ENCODE measurements at places on chromosomes 7 and 10. TPM values are rescaled to one million over a fixed set of nuclear protein-coding genes. Genes with fewer than 3 reads are reported as not detected.

Gene SFTPA1
- not detected for total RNA-seq

GRCh38 chr10:14571866-14572507, 202.7 kb downstream of the FAM107B start:
- peak; percentile 65 for DNase-seq

- no peak for DNase-seq
These were observed 82.3 kb downstream of the KMT2E start for GRCh38 chr7:105096306-105096705.

DNA sequence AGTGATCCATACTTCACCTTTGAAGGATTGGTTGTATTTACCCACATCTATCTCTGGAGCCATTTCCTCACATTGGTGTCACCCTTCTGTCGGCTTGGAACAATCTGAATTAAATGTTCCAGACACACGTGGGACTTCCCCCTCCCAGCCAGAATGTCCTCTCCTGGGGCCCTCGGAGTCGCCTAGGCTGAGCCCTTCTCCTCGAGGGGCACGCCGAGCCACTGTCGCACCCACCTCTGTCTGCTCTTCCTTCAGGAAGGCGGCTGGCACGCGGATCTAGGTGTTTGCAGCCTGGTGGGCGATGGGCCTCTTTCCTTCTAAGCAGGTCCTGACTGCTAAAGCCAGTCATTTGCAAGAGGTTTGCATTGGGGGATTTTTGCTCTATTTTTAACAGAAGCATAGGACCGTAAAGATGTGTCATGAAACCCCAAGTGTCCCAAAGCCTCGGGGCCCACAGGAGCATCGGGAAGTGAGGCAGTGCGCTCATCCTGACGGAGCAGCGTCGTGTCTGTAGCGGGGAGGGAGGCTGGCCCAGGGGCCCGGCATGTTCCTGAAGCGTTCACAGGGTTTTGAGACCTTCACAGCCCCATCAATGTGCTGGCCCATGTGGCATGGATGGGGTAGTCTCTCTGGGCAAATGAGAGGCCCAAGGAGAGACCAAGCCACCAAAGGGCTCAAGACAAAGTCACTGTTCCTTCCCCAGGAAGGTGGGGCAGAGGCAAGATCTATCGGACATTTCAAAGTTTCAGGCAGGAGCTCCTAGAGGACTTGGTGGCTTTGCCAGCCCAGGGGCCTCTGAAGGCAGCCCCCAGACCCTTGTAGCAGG, 86.7 kb downstream of the RGS10 start:
- no peak for DNase-seq

Gene NRP1
- total RNA-seq, result 18.1 TPM

Gene DKK1
- 8.6 TPM for total RNA-seq

Gene PTER
- total RNA-seq, result 20.6 TPM

Gene CCZ1
- 109 TPM for total RNA-seq

DNA sequence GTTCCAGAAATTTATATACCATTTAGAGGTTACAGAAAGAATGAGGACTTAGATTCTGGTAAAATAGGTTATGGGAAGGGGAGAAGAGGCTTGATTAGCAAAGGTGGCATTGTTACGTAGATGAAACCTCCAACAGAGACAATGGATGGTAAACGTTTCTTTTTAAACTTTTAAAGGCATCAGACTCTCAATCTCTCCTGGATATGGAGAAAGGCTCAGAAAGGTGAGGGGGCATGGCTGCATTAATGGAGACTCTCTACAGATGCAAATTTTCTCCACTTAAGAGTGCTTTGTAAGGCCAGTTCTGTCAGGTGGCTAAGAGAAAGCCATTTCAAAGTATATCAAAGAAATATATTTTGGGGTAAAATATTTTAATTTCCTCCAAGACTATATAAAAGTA, 240.9 kb upstream of the PTER start:
- no peak for DNase-seq

Gene DMBT1
- not detected for total RNA-seq

DNA sequence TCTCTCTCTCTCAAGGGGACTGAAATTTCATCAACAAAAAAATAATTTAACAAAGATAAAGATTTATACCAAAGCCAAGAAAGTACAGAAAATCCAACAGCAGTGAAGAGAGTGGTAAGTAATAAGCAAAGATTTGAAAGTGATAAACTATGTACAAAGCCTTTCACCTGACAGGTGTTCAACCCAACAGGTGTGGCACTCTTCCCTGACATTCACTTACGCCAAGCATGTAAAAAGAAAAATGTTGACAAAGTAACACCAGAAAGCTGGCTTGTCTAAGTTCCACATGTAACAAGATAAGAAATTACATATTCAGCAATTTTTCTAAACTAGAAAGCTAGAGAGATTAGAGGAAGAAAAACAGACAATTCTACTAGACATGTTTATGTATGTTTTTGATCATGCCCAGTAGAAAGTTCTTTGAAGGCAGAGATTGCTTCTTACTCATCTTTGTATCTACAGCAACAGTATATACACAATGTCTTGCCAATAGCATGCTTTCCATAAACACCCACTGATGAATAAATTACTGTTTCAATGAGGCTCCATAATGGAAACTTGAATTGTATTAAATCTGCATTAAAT, 468.5 kb downstream of the PARD3 start:
- DNase-seq, result no peak

- DNase-seq, result no peak
These were observed 87.4 kb upstream of the ITGB1 start for GRCh38 chr10:33045421-33045820.

DNA sequence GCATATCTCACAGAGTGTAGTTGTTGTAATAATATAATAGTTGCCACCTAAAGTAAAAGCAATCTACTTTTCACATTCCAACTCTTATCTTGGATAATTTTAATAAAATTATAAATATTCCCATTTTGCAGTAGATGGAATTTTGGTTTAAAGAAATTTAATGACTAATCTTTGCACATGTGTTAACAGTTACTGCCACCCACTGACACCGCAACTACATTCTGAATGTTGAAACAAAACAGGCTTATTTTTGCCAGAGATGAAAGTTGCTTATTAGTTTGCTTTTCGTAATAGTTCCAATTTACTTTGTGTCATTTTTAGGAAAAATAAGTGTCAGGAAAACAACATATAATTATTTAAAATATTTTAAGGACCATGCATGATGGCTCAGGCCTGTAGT, 557.5 kb upstream of the PCDH15 start:
- DNase-seq, result no peak

Gene GPR85
- total RNA-seq, result not detected

GRCh38 chr10:90274721-90275468, 573.5 kb downstream of the KIF20B start:
- no peak for DNase-seq

GRCh38 chr7:99665312-99666012, 14.3 kb downstream of the CYP3A5 start:
- no peak for DNase-seq

- DNase-seq, result no peak
These were observed 714.3 kb downstream of the ANKRD7 start for GRCh38 chr7:118938845-118939244.

- peak; percentile 23 for DNase-seq
These were observed 754 bp downstream of the GSTO1 start for GRCh38 chr10:104255311-104255981.

DNA sequence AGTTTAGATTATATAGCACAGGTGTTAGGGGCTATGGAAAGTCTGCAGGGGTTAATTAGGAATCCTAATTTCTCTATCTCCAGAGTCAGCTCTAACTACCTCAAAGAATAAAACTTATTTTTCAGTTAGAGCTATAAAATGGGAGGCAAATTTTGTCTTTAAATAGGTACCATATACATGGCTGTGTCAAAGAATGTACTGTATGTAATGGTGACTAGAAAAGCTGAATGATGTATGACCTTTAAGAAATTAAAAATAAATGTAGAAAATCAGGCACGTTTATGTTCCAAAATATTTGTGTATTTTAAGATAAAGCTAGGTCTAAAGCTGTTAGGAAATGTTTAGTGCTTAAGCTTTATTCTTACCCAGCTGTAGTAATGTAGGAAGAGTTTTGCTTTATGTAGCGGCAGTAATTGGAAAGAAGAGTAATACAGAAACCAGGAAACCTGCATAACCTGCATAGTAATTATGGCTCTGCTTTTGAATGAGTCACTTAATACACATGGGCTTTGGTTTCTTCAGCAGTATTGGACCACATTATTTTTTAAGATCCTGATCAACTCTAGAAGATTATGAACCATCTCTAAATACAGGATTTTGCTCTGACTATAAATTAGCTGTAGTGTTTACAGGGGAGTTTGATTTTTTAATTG, 85.0 kb downstream of the KMT2E start:
- DNase-seq, result no peak

DNA sequence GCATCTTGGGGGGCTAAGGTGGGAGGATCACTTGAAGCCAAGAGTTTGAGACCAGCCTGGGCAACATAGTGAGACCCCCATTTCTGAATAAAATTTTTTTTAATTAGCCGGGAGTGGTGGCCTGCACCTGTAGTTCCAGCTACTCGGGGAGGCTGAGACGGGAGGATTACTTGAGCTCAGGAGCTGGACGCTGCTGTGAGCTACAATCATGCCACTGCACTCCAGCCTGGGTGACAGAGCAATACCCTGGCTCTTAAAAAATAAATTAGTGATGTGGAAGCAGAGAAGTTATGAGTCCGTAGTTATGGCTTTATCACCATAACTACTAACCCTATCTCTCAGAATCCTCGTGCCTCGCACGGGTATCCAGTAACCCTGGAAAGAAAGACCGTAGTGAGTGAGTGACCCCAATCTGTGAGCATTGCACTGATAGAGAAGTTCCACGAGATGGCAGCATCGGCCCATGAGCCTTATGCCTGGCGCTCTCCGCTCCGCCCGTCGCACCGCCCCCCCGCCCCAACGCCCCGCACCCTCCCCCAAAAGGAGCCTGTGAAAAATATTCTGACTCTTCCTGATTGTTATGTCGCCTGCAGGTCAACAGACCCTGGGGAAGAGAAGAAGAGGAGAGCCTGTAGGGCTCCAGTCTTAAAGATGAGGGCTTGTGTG, 4.9 kb upstream of the SLC29A3 start:
- no peak for DNase-seq

DNA sequence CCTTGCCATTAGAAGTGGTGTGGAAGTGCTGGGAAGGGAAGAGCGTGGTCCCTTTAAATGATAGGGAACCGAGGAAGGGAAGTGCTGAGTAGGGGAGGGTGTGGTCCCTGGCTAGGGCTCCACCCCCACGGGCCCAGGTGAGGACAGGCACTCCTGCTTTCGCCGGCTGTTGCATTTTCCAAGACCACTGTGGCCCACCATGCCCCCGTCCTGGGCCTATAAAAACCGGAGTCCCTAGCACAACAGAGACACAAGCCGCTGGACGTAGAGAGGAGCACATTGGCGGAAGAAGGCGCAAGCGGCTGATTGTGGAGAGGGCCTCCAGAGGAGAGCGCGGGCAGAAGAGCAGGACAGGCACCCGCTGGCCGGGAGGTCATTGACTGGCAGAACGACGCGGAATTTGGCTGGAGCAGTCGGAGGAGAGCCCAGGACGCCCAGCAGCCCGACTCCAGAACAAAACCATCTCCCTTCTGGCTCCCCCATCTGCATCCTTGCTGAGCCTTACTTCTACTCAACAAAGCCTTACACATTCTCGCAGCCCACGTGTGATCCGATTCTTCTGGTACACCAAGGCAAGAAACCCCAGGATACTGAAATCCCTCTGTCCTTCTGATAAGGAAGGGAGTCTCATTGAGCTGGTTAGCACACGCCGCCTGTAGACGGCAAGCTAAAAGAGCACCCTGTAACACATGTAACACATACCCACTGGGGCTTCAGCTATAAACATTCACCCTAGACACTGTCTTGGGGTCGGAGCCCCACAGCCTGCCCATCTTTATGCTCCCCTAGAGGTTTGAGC, 146.2 kb upstream of the LYZL1 start:
- no peak for DNase-seq

GRCh38 chr10:74589851-74590250, 236.5 kb upstream of the KAT6B start:
- no peak for DNase-seq

Gene DHTKD1
- total RNA-seq, result 26.0 TPM

GRCh38 chr7:35975851-35976454, 175.1 kb downstream of the SEPTIN7 start:
- DNase-seq, result peak; percentile 51

DNA sequence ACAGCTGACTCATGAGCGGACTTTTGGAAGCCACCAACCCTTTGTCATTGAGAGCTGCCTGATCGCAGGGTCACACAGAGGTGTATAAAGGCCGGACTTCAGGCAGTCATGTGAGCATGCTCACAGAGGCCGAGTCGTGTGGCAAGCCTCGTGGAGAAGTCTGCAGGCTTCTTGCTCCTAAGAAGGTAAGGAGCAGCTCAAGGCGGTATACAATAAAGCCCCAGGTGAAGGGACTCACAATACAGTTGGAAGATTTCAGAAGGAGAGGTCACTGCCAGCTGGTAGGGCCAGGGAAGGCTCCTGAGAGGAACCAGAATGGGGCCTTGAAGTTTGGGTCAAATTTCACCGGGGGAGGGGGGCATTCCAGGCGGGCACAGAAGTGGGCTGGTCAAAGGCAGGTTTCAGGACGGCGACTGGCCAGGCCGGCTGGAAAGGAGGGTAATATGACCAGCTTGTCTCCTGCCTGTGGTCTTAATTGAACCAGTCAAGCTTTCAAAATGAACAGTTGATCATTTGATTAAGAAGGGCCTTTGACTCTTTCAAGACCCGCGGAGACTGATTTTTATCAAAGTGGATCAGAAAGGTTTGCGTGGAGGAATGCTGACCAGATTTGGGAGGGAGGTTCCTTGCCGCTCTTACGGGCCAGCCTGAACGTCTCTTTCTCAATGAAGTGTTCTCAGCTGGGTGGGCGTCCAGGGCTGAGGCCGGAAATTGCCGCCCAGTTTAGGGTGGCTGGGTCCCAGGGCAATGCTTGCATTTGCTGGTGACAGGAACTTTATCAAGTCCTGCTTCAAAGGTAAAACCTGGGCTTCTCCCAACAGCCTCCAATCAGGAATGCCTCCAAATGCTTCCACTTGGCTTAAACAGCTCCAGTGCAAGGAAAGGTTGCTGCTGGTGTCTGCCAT, 178.6 kb downstream of the EMX2 start:
- no peak for DNase-seq

DNA sequence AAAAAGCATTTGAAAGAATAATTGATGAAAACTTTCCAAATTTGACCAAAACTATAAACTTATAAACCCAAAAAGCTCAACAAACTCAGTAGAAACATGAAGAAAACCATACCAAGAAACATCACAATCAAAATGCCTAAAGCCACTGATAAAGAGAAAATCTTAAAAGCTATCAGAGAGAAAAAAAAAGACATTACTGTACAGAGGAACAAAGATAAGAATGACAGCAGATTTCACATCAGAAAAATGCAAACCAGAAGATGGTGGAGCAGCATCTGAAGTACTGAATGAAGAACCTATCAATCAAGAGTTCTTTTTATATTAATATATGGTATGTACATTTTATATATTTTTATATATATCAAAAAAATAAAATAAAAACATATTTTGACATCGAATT, 2.4 kb upstream of the GPAM start:
- no peak for DNase-seq

GRCh38 chr10:4141471-4141870, 356.5 kb upstream of the KLF6 start:
- DNase-seq, result peak; percentile 16

GRCh38 chr10:108797573-108797972, 1125.7 kb downstream of the XPNPEP1 start:
- no peak for DNase-seq

All from Caki2 (cell line).